ENCODE measurements at places on chromosomes 12 and 14.

GRCh38 chr12:67299526-67299925 lies 30.4 kb downstream of the CAND1 start:
- peaks cover 9% of the 10 kb centered on the region for H3K4me1 ChIP-seq
- no peak overlapping the region for H3K4me3 ChIP-seq
- no peak for DNase-seq
- no peak overlapping the region for H3K27ac ChIP-seq
- no peaks in the 10 kb centered on the region for H3K27me3 ChIP-seq

DNA sequence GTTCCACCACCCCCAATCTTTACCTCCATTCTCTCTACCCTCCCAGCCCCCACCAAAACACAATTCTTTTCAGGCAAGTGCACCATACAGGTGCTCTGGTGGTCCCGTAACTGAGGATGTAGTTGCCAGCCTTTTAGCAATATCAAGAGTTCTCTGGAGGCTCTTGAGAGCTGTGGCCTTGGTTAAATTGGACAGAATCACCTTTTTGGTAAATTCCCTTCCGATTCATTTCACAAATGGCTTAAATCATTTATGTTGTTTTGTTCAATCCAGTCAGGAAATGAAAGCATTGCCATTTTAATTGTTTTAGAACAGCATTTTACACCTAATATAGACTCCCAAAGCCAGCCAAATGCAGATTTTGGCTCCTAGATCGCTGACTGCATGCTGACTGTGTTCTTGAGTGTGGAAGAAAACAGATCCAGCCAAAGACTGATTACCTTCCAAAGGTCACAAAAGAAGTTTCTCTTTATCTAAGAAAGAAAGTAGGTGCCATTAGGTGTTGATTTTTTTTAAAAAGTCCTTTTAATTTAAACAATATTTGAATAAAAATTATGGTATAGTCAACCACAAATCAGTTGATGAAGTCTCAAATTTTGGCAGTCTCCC lies 25.6 kb downstream of the CRADD start:
- H3K4me3 ChIP-seq = no peak overlapping the region
- no peak overlapping the region for H3K27ac ChIP-seq
- H3K27me3 ChIP-seq = no peaks in the 10 kb centered on the region
- DNase-seq = no peak

DNA sequence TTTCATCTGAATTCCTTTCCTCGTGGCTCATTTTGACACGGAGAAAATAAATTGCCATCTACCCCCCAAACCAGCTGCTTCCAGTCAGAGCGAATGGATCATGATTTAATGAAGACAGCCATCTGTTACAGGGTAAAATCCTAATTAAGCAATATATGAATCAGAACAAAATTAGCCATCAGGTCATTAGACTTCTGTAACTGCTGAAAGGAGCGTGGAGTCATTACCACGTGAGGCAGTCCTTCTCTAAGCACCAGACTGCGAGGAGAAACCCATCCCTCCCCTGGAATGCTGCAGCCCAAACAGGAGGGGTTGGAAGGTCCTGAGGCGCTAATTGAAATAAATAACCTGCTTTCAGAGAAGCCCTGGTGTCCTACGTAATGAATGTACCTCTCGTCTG lies 51.1 kb upstream of the TCL1A start:
- peaks cover 88% of the 10 kb centered on the region for H3K27me3 ChIP-seq
- no peak overlapping the region for H3K27ac ChIP-seq
- no peak overlapping the region for H3K4me3 ChIP-seq
- H3K4me1 ChIP-seq = no peaks in the 10 kb centered on the region

DNA sequence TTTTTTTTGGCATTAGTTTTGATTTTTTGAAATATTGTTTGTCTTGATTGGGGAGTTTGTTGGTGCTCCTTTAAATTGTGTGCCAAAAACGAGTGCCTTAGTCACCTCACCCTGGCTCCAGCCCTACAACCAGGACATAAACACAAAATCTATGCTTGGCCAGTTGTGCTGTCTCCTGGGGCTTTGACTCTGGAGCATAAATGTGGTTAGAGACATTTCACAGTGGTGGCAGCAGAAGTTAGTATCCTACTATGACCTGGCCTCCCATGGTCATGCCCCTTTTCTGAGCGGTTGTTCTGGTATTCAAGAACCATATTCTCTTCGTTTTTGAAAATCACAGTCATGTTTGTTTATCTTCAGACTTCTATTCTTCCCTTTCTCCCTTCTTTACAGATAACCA lies 70.7 kb upstream of the PSMA6 start:
- H3K4me3 ChIP-seq = no peak overlapping the region
- no peak for DNase-seq
- peaks cover 17% of the 10 kb centered on the region for H3K4me1 ChIP-seq
- no peaks in the 10 kb centered on the region for H3K27me3 ChIP-seq
- H3K27ac ChIP-seq = no peak overlapping the region

DNA sequence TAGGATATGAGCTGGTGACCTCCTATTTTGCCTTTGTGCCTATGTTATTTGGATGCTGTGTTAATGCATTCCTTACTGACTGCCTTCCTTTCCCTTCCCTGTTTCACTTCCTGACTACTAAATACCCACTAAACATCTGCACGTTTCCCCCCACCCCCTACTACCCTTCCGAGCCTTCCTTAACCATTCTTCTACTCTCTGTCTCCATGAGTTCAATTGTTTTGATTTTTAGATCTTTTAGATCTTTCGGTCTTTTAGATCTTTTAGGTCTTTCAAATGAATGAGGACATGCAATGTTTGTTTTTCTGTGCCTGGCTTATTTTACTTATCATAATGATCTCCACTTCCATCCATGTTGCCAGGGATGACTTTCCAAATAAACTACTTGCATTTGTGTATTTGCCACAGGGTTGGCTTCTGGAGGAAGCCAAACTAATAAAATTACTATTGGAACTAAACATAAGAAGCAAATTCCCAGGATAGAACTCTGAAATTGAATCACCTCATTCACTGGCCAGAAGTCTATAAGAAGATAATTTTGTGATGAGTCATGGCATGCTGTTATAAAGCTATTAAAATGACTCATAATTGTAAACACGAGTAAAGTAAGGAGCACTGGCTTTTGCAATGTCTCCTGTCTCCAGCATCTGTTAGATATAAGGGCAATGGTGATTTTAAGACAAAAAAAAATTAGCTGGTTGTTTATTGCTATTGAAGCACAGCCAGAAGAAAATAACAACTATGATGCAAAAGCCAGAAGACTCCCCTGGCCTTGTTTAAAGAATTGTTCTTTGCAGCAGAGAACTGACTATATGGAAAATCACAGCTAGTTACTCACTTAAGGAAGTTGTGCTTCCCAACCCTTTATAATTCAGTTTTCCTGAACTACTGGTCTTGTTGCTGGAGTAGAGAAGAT lies 586.3 kb downstream of the LRFN5 start:
- H3K4me3 ChIP-seq = no peak overlapping the region
- no peak for DNase-seq
- no peaks in the 10 kb centered on the region for H3K4me1 ChIP-seq
- H3K27ac ChIP-seq = peak overlapping the region; percentile 43
- no peaks in the 10 kb centered on the region for H3K27me3 ChIP-seq
- H3K36me3 ChIP-seq = no peaks in the 10 kb centered on the region

DNA sequence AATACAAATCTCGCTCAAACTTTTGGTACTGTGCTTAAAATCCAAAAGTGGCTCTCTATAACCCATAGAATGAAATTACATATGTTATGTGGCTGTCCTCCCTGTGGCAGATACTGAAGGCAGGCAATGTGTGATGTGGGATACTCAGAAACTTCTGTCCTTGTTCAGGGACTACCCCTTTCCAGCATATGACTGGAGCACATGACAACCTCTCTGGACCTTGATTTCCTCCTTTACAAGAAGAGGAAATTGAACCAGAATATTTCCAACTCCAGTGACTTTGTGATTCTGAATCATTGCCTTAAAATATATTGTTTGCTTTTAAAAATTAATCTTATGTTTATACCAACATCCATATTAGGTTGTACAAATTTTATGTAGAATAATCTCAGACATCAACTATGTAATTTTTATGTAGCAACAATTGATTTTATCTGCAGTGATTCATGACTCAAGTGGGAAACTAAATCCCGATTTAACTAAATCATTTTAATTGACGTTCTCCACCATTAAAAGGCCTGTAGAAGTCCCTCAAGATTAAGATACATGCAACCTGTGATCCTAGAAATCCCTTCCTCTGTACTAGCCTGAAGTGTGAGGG lies 162.4 kb downstream of the AKAP6 start:
- peaks cover 8% of the 10 kb centered on the region for H3K4me1 ChIP-seq
- no peak for DNase-seq
- no peak overlapping the region for H3K4me3 ChIP-seq
- no peak overlapping the region for H3K27ac ChIP-seq
- no peaks in the 10 kb centered on the region for H3K36me3 ChIP-seq

GRCh38 chr12:100672075-100672592 lies 98.7 kb downstream of the GAS2L3 start:
- H3K4me1 ChIP-seq = peaks cover 31% of the 10 kb centered on the region
- no peak overlapping the region for H3K4me3 ChIP-seq

GRCh38 chr12:12451098-12451497 lies 94.2 kb downstream of the BORCS5 start:
- H3K27me3 ChIP-seq = no peaks in the 10 kb centered on the region
- no peak for DNase-seq
- no peak overlapping the region for H3K27ac ChIP-seq

DNA sequence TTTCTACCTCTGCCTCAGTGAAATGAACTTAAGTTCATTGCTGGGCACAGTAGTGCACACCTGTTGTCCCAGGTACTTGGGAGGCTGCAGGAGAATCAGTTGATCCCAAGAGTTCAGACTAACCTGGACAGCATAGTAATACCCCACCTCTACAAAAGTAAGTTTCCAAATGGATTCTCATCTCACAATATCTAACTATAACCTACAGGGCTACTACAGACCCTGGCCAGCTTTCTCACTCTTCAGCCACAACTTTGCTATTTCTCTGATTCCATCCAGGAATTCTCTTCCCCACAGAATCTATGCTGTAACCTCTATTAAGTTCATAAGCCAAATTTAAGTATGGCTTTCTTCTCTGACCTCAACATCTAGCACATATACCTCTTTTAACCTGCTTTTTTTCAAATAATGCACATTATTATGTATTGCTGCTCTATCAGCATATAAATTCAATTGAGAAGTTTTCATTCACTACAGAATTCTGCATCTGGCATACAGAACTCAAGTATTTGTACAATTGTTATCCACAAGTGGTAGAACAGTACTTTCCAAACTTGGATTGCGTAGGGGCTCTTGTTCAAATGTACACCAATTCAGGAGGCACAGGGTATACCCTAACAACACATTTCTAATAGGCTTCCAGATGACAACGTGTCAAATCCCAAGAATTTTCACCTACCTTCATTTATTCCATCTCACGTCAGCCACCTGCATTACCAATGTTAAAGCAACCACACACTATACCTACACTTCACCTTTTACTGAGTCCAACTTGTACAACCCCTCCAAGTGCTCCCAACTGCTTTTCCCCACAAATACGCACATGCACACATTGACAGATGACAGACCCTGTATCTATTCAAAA lies 3.8 kb downstream of the RPS29 start:
- H3K27ac ChIP-seq = peak overlapping the region; percentile 32
- H3K36me3 ChIP-seq = peaks cover 74% of the 10 kb centered on the region
- H3K4me3 ChIP-seq = peak overlapping the region; percentile 13
- peaks cover 33% of the 10 kb centered on the region for H3K4me1 ChIP-seq
- no peaks in the 10 kb centered on the region for H3K27me3 ChIP-seq
- DNase-seq = no peak
